ENCODE measurements at places on chromosomes 5 and 9.

DNA sequence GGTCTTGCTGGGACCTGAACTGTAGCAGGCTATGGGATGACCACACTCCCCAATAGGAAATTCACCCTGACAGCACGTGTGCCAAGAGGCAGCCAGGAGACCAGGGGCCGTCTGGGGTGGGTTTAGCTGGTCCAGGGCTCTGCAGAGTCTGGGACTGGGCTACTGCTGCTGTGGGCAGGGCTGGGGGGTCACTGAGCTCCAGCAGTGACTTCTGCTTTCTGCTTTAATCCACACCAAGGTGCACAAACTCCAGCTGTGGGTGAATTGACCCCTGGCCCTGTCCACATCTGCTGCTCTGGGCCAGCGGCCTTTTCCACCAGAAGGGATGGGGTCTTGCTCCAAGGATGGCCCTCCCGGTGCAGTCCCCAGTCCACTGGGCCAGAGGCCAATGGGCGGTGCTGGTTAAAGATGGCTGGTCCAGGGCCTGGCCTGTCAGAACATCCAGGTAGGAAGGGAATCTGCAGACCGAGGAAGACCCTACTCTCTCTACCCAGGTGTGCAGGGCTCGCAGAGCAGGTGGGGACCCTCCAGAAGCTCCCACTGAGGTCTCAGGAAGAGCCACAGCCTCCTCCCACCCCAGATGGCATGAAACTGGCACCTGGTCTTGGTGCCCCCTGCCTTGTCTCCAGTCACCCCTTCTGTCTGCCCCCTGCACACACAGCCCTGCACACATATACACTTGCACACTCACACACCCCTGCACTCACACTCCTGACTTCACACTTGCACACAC lies 28.0 kb downstream of the GLT6D1 start:
- no peak for DNase-seq

DNA sequence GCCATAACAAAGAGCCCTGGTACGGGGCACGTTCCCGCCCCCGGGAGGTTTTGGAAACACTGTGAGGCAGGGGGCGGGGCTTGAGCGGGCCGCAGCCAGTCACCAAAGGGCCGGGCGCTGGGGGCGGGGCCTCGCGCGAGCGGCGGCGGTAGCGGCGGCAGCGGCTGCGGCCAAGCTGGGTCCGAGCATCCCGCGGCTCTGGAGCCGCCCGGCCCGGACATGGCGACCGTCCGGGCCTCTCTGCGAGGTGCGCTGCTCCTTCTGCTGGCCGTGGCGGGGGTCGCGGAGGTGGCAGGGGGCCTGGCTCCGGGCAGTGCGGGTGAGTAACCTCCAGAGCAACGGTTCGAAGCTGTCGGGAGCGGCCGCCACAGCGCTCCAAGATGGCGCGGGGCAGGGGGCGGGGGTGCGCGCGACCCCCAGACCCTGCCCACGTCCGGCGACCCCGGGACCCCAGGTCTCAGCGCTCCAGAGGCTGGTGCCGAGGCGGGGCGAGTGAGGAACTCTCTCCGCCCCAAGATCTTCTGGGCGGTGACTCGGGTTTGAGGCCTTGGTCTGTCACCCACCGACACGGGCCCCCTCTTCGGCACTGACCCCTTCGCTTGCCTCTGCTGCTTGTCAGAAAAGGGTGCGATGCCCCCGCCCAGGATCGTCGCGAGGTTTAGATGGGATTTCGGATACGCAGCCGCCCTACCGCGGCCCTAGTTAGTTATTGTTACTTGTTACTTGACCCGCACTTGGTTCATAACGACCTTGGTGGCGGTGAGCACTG lies at the start of gene RECK:
RECK (plus strand) TSS at position 134 of the 769 bp plus-strand sequence; CDS start at position 220, 86 bp downstream.
- DNase-seq = peak; percentile 89

GRCh38 chr5:9046756-9047481 lies 499.0 kb downstream of the SEMA5A start:
- DNase-seq = no peak

GRCh38 chr5:117551236-117551635 lies 976.6 kb upstream of the SEMA6A start:
- DNase-seq = no peak

- DNase-seq = no peak
Measured at GRCh38 chr9:1388216-1388615, 338.1 kb downstream of the DMRT2 start.

GRCh38 chr5:62778316-62779009 lies 199.8 kb downstream of the LRRC70 start:
- DNase-seq = no peak

DNA sequence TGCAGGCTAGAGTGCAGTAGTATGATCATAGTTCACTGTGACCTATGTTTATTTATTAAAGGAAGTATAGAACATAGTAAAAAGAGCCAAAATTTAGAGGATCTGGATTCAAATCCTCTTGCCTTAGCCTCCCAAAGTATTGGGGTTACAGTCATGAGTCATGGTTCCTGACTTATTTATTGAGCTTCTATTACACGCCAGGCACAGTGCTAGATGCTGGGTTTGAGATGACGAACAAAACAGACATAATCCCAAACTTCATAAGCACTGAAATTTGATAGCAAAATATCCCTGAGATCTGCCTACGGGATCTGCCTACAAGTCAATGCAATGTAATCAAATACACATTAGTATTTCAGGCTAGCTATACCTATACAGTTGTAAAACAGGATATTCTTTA lies 2.5 kb downstream of the KIAA0825 start:
- DNase-seq = no peak

All from right hindlimb (tissue), 1 donor.